ENCODE measurements at places on chromosomes 4 and X. TPM values are rescaled to one million over a fixed set of nuclear protein-coding genes. Genes with fewer than 3 reads are reported as not detected.

The XPNPEP2 gene
- not detected for total RNA-seq

The RNF212 gene
- total RNA-seq = not detected

- no peak for DNase-seq
These were observed 383.8 kb downstream of the OPHN1 start for GRCh38 chrX:68049466-68049865.

- DNase-seq = no peak
These were observed 10.1 kb upstream of the NKX1-1 start for GRCh38 chr4:1416051-1416947.

- DNase-seq = peak; percentile 14
These were observed at the start of gene ZDHHC15 for GRCh38 chrX:75522565-75523431. Gene ZDHHC15 (minus strand): TSS chrX:75523037. CDS start chrX:75523024, 13 bp downstream.

GRCh38 chr4:141047228-141047884 lies 85.9 kb downstream of the RNF150 start:
- DNase-seq = no peak

GRCh38 chrX:373641-374471 lies 12.9 kb downstream of the PPP2R3B start:
- no peak for DNase-seq
